ENCODE measurements at places on chromosomes 3 and 15.

- DNase-seq = no peak
These were observed 23.9 kb downstream of the RNF111 start for GRCh38 chr15:59011262-59011952.

DNA sequence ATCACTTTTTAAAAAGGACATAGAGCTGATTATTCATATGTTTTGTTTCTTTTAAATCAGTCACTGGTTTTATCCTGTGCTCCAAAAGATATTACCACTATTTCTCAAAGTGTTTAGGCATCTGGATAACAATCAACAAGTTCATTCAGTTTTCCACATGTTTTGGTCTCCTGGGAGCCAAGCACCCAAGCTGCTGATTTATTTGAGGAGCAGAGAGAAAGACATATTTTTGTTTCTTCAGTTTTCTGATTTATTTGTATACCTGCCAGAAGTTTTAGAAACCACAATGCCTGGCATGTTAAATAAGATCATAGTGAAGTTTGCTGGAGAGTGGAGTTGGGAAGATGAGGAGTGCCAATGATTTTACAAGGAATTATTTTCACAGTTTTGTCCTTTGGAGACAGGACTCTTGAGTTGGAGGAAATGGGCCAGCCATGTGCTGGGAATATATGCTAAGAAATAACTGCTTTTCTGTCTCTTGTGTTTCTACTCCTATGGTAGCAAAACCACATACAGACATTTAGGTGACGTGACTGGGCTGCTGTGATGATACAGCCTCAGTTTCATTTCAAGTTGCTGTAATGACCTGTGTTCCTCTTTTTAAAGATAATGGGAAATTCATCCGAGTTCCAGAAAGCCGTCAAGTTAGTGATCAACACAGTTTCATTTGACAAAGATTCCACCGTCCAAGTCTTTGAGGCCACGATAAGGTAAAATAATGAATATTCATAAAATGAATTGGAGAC, 11.7 kb downstream of the EDEM1 start:
- DNase-seq = peak; percentile 90

DNA sequence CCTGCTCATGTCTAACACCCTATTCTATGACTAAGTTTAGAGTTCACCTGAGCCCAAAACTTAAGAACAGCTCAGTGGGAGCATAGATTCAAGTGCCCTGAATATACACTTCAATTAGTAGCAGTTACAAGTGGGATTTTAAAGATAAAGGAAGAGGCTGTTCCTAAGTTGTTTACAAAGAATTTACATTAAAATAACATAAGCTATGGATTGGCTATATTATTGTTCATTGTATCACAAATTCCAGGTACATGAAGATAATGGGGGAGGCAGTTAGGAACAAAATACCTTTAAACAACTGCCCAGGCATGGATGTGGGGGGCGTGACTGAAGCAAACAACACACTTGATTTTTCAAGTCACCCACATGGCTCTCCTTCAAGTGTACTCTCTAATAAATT, 52.7 kb downstream of the ROPN1B start:
- no peak for DNase-seq

DNA sequence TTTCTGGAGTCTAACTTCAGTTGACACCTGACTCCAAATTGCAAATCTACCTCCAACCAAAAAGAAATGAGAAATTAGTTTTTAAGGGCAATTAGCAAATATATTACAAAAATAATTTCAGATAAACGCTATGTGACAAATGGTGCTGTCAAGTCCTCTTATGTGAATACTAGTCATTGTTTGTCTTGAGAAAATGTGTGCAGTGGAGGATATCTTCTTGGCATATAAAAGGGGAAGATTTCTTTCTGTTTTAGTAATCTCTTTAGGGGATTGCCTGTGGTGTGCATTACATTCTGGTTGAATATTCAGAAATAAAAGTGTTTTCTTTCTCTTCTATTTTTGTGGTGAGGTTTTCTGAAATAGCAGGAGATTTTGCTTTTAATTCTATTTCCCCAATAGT, 3.0 kb upstream of the GCSAM start:
- no peak for DNase-seq

GRCh38 chr15:63025460-63025859, 17.1 kb upstream of the TPM1 start:
- no peak for DNase-seq

DNA sequence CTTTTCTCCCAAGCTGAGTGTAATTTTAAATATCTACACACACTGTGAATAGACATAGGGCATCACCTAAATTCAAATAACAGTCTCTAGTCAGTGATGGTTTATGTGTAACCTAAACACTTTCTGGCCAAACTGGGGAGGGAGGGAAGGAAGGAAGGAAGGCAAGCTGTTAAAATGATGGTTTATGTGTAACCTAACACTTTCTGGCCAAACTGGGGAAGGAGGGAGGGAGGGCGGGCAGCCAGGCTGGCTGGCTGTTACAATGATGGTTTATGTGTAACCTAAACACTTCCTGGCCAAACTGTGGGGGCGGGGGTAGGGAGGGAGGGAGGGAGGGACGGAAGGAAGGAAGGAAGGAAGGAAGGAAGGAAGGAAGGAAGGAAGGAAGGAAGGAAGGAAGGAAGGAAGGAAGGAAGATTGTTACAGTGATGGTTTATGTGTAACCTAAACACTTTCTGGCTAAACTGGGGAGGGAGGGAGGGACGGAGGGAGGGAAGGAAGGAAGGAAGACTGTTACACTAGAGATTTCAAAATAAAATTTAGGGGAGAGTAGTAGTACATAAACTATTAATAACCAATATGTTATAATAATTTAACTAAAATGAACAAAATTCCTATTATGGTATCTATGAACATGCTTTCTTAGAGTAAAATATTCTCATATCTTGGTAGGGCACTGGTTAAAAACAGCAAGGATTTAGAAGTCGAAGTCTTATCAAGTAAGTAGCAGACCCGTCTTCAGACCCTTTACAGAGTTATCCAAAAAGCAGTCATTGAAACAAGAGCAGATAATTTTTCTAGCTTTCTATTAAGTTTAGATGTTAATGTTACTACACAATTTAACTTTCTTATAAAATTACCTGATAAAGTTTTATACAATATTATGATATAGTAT, 148.1 kb downstream of the LMLN start:
- no peak for DNase-seq

DNA sequence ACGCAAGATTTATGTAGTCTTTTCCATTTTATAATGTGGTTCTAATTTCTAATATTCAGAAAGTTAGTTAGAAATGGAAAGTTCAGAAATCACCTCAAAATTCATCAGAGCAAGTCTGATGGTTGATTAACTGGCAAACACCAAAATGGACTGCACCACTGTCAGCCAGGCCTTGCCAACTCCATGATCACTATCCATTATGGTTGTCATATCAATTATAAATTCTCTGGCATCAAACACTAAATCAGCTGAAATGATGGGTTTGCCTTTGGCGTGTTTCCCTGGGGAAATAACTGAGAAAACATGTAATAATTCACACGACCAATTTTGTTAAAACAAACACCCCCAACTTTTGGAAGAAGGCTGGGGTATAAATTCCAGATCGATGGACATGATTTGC, 219.4 kb downstream of the CDIN1 start:
- DNase-seq = no peak

DNA sequence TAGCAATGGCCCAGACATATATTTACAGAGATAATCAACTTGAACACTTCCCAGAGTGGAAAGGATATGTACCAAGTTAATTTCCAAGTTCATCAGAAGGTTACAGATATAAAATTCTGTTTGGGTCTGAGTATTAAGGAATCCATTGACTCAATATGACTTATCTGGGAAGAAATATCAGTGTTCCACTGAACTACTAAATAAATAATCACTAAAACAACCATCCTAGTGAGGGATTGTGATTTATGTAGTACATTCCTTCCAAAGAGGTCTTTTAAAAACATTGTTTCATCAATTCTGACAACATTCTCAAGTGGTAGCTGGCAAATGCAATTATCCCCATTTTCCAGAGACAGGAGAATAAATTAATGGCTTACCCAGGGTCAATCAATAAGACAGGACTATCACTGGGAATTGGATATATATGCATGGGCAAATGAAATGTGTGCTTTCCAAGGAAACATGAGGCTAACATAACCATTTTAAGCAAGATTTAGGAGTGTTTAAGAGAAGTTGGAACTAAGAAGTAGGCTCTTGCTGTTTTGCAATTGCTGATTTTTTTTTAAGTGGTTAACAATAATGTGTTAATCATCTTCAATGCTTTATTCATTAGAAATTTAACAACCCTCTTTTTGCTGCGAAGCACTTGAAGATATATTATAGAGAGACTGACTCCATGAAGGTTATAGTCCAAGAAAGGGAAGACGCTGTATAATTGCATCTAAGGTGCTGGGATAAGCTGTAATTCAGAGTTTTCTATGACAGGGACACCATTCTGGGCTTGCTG, 37.9 kb downstream of the SLC9A9 start:
- DNase-seq = no peak

DNA sequence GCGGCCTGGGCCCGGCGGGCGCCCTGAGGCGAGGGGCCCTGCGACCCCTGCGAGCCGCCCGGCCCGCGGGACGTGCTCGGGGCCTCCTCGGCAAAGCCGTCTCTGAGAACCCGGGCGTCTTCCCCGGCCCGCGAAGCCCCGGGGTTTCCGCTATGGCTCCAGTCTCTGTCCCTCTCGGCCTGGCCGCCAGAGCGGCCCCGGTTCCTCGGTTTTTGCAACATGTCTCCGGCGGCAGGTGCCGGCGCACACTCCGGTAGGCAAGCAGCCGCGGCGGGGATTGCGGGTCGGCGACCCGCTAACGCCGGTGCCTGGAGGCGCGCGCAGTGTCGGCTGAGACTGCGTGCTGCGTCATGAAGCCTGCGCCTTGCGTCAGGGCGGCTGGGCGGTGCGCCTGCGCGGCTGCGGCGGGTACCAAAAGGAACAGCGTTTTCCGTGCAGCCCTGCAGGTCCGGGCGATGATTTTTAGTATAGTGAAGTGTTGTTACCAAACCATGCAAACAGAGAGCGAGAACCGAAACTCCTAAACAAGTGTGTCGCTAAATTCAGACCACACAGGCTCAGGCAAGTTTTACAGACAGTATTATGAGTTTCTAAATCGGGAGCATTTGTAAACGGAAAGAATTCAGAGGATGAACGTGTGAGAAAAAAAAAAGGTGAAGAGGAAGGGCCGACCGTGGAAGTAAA, at the start of gene NSMCE3:
Gene NSMCE3 (minus strand): TSS at position 338 of the 684 bp plus-strand sequence. CDS start 117 bp downstream, at position 221.
- DNase-seq = peak; percentile 83

- DNase-seq = peak; percentile 83
These were observed 27.9 kb downstream of the AKAP13 start for GRCh38 chr15:85408270-85408746.

Data from CD14-positive monocyte (primary cell).